ENCODE measurements at places on chromosomes 2 and 18. TPM values are rescaled to one million over a fixed set of nuclear protein-coding genes. Genes with fewer than 3 reads are reported as not detected.

DNA sequence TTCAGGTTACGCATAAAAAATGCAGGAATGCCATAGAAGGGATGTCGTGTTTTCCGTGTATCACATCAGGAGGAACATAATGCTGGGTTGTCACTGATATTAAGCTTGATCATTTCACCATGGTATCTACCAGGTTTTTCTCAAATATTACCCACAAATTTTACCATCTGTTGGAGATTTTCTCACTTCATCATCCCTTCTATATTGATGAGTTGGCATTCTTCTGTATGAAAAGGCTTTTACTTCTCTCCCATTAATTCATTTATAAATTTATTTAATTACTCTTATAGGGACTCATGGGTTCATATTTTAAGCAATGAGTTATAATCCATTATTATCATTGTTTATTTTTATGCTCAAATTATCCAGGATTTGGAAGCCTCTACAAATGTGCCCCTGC, 608.2 kb downstream of the EPHA4 start:
- no peaks in the 10 kb centered on the region for H3K27me3 ChIP-seq
- H3K4me1 ChIP-seq: peaks cover 5% of the 10 kb centered on the region
- no peaks in the 10 kb centered on the region for H3K36me3 ChIP-seq

DNA sequence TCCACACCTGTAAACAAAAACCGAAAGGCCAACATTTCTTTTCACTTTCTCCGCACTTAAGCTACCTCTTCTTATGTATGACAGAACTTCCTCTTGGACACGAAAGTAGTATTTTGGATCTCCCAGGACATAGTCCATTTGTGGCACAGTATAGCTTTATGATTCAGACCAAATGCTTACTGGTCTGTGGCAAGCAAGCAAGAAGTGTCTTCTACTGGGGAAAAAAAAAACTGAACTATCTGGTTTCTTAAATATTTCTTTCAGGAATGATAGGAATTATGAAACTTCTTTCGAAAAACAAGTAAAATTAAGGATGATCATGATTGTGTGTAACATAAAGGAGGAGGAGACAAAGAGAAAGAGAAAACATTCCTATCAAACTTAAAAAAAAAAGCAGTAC, 33.6 kb downstream of the SRBD1 start:
- no peak overlapping the region for H3K27ac ChIP-seq
- H3K4me1 ChIP-seq: peaks cover 10% of the 10 kb centered on the region
- H3K27me3 ChIP-seq: no peaks in the 10 kb centered on the region
- DNase-seq: no peak

- H3K36me3 ChIP-seq: peaks cover 58% of the 10 kb centered on the region
- no peak for DNase-seq
- H3K4me3 ChIP-seq: no peak overlapping the region
- H3K27ac ChIP-seq: no peak overlapping the region
- H3K4me1 ChIP-seq: no peaks in the 10 kb centered on the region
Measured at GRCh38 chr18:26074246-26074645, 16.2 kb downstream of the SS18 start.

DNA sequence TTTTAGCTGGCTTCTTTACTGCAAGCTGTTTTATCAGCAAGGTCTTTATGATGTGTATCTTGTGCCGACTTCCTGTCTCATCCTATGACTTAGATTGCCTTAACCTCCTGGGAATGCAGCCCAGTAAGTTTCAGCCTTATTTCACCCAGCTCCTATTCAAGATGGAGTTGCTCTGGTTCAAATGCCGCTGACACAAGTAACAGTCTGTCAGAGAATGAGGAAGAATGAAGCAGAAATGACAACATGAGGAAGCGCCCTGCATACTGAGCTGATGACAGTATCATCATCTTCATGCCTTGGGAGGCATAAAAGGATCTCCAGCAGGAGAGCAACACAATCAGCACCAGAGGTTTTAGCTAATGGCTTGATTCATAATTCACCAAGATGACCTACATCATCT, 309.4 kb downstream of the NBAS start:
- H3K4me3 ChIP-seq: no peak overlapping the region
- H3K36me3 ChIP-seq: peaks cover 39% of the 10 kb centered on the region
- no peak overlapping the region for H3K27ac ChIP-seq
- no peaks in the 10 kb centered on the region for H3K27me3 ChIP-seq
- H3K4me1 ChIP-seq: 0 out of 2 replicates have a peak, but pooled peaks cover 6% of the 10 kb centered on the region

- no peaks in the 10 kb centered on the region for H3K4me1 ChIP-seq
- no peak for DNase-seq
Measured at GRCh38 chr2:40032650-40033319, 253.7 kb upstream of the THUMPD2 start.

- no peak overlapping the region for H3K4me3 ChIP-seq
- H3K36me3 ChIP-seq: no peaks in the 10 kb centered on the region
- peaks cover 6% of the 10 kb centered on the region for H3K27me3 ChIP-seq
- no peak overlapping the region for H3K27ac ChIP-seq
- DNase-seq: no peak
Measured at GRCh38 chr2:67948506-67948905, 114.3 kb downstream of the C1D start.

Gene PRSS56
- total RNA-seq: not detected

GRCh38 chr2:176702131-176702530, 432.9 kb downstream of the MTX2 start:
- H3K27ac ChIP-seq: no peak overlapping the region
- no peak for DNase-seq
- peaks cover 4% of the 10 kb centered on the region for H3K4me1 ChIP-seq

DNA sequence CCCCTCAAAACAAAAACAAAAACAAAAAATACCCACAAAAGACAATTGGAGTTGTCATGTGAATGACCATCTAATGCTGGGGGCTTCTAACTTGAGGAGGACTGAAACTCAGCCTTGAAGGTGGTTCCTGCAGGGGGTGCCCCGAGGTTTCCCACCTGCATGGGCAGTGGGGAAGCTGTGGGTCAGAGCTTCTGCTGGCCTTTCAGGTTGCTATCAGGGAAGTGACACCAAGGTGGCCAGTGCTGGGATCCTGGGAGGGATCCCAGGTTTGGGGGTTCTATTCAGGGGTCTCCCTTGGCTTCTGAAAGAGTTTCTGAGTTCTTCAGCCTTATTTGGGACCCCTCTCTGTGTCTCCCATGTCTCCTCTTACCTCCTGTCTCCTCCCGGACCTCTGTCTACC, 62.8 kb downstream of the LDLRAD4 start:
- H3K4me3 ChIP-seq: no peak overlapping the region
- H3K27me3 ChIP-seq: no peaks in the 10 kb centered on the region
- peaks cover 14% of the 10 kb centered on the region for H3K4me1 ChIP-seq

Gene MALL
- 3.8 TPM for total RNA-seq

GRCh38 chr2:33678436-33678835, 79.3 kb upstream of the FAM98A start:
- H3K27ac ChIP-seq: peak overlapping the region; percentile 10
- DNase-seq: no peak
- no peaks in the 10 kb centered on the region for H3K36me3 ChIP-seq
- no peaks in the 10 kb centered on the region for H3K27me3 ChIP-seq

Gene MERTK
- 7.3 TPM for total RNA-seq

DNA sequence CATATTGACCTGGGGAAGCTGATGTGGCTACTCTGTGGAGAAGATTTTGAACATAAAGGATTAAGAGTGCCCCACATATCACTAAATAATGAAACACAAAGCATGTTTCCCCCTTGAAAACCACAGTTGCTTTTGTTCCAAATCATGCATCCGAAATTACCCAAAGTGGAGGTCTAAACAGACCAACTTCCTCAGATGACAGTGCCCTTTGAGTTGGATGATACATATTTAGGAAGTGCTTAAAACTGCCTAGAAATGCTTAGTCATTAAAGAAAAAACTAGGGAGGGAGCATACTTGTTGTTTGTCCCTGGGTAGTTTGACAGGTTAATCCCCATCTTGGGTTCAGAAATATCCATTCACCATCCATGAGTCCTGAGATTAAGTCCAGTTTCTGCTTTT, 1070.3 kb downstream of the SUCLG1 start:
- no peaks in the 10 kb centered on the region for H3K27me3 ChIP-seq
- no peak overlapping the region for H3K27ac ChIP-seq
- no peak for DNase-seq

Gene ERICH2
- total RNA-seq: 1.6 TPM

Gene CFAP65
- total RNA-seq: 0.48 TPM

Gene ZBTB7C
- total RNA-seq: 0.39 TPM

GRCh38 chr2:10908195-10908594, 3.5 kb upstream of the KCNF1 start:
- H3K27me3 ChIP-seq: peaks cover 22% of the 10 kb centered on the region
- DNase-seq: no peak
- H3K36me3 ChIP-seq: peaks cover 12% of the 10 kb centered on the region
